ENCODE measurements at places on chromosomes 11 and 22.

DNA sequence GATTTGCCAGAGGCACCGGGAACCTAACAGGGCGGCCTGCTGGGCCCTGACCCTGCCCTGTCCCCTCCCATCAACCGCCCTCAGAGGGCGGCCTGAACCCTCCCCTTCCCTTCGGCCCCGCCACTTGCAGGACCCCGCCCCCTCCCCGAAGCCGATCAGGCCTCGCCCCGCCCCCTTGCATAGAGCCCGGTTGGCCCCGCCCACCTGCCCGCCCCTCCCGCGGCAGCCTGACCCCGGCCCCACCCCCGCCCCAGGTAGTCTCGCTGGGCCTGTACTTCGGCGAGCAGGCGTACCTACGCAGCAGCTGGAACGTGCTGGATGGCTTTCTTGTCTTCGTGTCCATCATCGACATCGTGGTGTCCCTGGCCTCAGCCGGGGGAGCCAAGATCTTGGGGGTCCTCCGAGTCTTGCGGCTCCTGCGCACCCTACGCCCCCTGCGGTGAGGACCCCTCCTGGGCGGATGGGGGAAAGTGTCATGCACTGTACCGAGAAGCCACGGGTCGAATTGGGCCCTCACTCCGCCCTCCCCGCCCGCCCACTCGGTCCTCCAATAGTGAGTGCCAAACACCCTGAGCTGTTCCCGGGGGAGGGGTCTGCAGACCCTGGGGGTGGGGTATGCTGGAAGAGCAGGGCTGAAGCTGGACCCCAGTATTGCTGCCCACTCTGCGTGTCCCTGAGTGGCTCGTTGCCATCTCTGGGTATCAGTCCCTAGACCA lies 94.1 kb downstream of the CACNA1I start:
- no peak for DNase-seq

GRCh38 chr22:36865346-36865745 lies 4.5 kb downstream of the NCF4 start:
- no peak for DNase-seq

GRCh38 chr11:70399681-70400112 lies 1.4 kb downstream of the CTTN start:
- DNase-seq, result peak; percentile 38

GRCh38 chr22:48919187-48919590 lies 908.5 kb downstream of the BRD1 start:
- no peak for DNase-seq

DNA sequence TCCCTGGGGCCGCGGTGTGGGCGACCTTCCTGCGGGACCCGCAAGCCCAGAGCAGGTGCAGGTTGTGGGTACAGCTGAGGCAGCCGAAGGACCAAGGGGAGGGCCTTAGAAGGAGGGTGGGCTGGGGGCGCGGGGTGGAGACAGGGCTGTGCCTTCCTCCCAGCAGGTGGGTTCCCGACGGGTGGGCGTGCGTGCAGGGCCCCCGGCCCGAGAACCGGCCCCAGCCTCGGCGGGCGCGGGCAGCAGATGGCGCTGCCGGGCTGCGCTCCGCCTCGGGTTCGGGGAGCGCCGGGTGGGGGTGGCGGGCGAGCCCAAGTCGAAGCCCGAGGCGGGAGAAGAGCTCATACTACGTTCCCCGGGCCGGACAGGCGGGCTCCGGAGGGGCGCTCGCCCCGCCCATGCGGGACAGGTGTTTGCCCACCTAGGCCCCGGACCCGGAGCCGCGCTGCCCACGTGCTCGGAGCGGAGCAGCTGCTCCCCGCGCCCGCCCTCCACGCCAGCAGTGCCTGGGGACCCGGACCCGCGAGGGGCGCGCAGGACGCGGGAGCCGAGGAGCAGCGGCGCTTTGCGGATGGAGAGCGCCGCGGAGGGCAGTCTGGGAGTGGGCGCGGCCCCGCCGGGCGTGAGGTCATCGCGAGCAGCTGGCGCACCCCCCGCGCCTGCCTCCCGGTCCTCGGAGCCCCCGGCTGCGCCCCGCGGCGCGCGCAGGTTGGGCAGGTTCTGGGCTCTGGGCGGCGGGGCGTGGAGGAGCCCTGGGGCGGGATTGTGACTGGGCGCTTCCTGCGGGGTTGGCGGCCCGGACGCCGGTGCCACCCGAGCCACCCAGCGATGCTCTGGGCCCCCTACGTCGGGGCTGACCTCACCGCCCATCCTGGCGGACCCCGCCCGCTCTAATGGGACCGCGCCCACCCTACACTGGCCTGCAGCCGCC lies 25.3 kb downstream of the DUSP8 start:
- peak; percentile 55 for DNase-seq

- no peak for DNase-seq
These were observed 16.2 kb upstream of the ME3 start for GRCh38 chr11:86688398-86689179.

- DNase-seq, result peak; percentile 11
These were observed 385.3 kb downstream of the DYNC2H1 start for GRCh38 chr11:103494491-103494890.

- no peak for DNase-seq
These were observed 7.8 kb downstream of the SSH3 start for GRCh38 chr11:67311051-67311555.

GRCh38 chr11:121367844-121368225 lies 75.3 kb downstream of the SC5D start:
- DNase-seq, result no peak

DNA sequence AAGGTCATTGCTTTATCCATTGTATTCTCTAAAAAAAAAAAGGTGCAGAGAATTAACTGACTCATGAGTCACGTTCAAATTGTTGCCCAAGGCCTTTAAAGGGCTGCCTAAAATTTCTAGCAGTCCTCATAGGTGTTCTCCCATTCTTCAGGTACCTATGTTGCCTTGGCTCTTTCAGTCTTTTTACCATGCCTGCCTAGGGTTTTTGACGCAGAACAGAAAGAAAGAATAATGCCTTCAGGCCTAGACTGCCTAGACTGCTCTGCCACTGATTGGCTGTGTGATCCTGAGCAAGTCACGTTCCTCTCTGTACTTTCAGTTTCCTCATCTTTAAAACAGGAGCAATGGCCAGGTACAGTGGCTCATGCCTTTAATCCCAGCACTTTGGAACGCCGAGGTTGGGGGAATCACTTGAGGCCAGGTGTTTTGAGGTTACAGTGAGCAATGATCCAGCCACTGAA lies 21.5 kb downstream of the CTSC start:
- DNase-seq, result no peak

GRCh38 chr11:10373340-10373739 lies 68.5 kb downstream of the ADM start:
- DNase-seq, result no peak

GRCh38 chr22:22424956-22425355 lies 83.6 kb downstream of the ZNF280B start:
- DNase-seq, result no peak

DNA sequence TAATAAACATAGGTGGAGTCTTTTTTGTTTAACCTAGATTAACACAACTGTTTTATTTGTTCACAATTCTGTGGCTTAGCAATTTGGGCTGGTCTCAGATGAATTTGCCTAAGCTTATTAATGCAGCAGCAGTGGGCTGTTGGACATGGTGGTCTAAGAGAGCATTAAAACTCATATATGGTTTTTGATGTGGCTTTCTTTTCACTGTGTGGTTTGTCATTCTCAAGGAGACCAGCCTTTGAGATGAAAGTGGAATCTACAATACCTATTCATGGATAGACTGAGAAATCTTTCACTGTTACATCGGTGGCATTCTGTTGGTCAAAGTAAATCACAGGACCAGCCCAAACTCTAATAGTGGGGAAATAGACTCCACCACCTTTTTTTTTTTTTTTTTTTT lies 39.6 kb downstream of the CUL5 start:
- no peak for DNase-seq

- no peak for DNase-seq
These were observed 92.1 kb downstream of the CACNA1I start for GRCh38 chr22:39662686-39663052.

DNA sequence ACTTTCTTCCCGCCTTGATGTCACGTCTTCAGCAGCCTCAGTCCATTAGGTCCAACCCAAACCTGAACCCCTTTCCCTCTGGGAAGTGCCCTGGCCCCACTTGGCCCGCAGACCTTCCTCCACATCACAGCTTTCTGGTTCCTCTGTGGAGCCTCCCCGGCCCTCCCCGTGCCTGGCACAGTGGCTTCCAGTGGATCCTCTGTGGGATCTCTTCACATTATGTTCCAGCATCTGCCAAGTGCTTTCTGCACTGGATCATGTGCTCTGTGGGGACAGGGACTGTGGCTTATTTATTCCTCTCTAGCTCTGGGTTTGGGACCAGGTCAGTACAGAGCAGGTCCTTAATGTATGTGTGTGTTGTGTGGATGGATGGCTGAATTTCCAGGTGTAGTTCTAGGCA lies 30.9 kb downstream of the POLR3H start:
- DNase-seq, result no peak

GRCh38 chr11:94795476-94796189 lies 27.5 kb downstream of the AMOTL1 start:
- no peak for DNase-seq

GRCh38 chr11:29119116-29119515 lies 897.7 kb downstream of the KCNA4 start:
- peak; percentile 67 for DNase-seq

DNA sequence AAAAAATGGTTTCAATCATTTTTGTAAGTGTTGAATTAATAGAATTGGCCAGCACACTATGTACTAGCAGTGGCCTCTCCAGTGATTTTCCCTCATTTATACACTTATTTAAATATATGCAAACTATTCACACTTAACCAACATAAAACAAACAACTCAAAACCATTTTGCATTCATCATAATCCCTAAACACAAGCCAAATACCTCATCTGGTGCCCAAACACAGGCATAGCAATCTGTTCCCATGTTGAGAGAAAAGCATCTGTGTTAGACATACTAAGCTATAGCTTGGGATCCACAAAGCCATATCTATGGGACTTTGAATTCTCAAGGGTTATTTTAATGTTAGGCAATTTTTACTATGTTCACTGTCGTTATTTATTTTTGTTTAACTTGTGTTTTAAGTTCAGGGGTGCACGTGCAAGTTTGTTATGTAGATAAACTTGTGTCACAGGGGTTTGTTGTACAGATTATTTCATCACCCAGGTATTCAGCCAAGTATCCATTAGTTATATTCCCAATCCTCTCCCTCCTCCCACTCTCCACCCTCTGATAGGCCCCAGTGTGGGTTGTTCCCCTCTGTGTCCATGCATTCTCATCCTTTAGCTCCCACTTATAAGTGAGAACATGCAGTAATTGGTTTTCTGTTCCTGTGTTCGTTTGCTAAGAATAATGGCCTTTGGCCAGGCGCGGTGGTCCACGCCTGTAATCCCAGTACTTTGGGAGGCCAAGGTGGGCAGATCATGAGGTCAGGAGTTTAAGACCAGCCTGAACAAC lies 31.0 kb upstream of the RCN1 start:
- DNase-seq, result no peak

DNA sequence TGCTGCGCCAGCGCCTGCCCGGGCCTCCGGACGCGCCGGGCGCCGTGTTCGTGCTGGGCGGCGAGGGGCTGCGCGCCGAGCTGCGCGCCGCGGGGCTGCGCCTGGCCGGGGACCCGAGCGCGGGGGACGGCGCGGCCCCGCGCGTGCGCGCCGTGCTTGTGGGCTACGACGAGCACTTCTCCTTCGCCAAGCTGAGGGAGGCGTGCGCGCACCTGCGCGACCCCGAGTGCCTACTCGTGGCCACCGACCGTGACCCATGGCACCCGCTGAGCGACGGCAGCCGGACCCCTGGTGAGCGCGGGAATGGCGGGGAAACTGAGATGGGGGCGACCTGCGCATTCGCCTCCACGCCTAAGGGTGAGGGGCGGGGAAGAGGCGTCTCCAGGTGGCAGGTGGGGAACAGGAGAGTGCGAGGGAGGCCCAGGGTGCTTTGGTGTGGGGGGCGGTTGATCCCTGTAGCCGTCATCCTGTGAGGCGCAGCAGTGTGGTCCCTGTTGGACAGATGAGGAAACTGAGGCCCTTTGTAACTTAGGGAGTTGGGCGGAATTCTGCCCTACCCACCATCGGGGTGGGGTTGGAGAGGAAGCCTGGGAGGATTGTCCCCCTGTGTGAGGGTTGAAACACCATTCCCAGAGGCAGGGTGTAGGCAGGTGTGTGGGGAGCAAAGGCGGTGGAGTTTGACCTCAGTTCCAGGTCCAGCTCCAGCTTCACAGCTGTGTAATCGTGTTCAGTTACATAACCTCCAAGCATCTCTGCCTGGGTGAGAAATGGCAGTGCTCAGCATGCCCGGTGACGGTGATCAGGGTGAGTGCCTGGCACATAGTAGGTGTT lies 758 bp downstream of the PDXP start:
- DNase-seq, result no peak

GRCh38 chr11:48088682-48089050 lies 108.3 kb downstream of the PTPRJ start:
- peak; percentile 58 for DNase-seq

DNA sequence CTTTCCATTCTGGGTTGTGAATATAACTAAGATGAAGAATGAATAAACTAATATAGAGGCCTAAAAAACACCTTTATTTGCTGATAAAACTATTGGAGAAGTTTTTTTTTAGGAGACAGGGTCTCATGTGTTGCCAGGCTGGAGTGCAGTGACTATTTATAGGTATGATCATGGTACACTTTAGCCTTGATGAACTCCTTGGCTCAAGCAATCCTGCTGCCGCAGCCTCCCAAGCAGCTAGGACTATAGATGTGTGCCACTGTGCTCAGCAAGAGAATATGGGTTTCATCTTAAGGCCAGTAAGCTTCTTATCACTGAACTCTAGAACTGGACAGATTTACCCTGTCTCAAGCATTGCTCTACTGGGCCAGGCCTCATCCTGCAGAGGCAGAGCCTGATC lies 26.6 kb downstream of the CCDC90B start:
- DNase-seq, result no peak

- no peak for DNase-seq
These were observed 66.7 kb upstream of the LMO1 start for GRCh38 chr11:8330404-8330803.

DNA sequence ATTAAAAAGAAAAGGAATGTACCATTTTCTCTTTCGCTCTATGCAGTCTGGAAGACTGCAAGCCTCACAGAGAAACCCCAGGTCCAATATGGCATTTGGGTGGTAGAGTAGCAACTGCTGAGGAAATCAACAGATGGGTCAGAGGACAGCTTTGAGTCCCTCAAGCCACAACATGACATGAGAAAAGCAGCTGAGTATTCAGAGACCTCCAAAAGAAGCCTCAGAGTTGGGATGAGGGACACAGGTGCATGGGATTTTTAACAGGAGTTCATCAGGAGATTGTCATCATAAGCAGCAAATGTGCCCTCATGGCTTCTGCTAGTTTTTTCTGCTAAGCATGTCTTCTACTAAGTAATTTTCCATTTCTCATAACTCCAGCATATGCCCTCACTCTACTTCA lies 111.6 kb downstream of the BLID start:
- DNase-seq, result no peak

GRCh38 chr11:34323601-34324000 lies 34.2 kb downstream of the ABTB2 start:
- DNase-seq, result no peak

All from A673 (cell line).